T-helper 2 cell treated with Interferon-gamma antibody and Interleukin-4, amounts not matched to agents 5 μg/mL and 100 μg/mL, for 36 hours (primary cell): ENCODE measurements at places on chromosomes 3 and 15.

DNA sequence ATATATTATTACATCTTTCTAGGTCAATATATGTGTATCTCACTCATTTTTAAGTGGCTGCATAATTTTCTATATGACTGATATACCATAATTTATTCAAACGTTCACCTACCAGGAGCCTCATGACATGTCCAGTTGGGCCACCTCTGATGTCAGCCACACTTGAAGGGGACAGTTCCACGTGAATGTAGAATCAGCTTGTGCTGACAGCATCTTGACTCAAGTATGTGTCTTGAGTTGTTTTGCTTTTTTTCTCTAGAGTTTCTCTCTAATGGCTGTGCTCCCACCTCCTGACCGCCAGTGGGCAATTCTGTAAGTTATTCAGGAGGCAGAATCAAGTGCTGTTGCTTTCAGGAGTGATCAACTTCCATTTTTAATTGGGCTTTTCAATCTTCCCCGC, 237.9 kb downstream of the NFKBIZ start:
- DNase-seq = no peak

GRCh38 chr15:69400850-69401249, 13.3 kb upstream of the KIF23 start:
- DNase-seq = no peak

DNA sequence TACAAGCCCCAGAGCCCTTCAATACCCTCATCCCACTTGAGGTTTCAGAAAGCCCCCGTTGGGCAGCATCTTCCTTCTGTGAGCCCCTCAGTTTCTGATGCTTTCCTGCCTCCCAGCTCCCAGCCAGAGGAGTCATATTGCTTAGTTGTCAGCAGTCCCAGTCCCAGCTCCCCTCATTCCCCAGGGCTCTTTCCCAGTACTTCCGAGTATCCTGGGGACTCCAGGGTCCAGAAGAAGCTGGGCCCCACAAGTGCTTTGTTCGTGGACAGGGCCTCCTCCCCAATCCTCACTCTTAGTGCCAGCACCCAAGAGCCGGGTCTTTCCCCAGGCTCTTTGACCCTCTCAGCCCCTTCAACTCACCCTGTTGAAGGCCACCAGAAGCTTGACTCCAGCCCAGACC, 43.9 kb downstream of the CDAN1 start:
- DNase-seq = no peak

GRCh38 chr3:116035429-116035828, 409.9 kb downstream of the LSAMP start:
- no peak for DNase-seq

- no peak for DNase-seq
Observed at GRCh38 chr15:41966414-41966812, 5.9 kb downstream of the EHD4 start.

- no peak for DNase-seq
Observed at GRCh38 chr3:159664006-159664405, 324.6 kb upstream of the IL12A start.

- DNase-seq = no peak
Observed at GRCh38 chr3:4724051-4724629, 231.0 kb downstream of the ITPR1 start.

- no peak for DNase-seq
Observed at GRCh38 chr3:115341208-115341607, 194.1 kb upstream of the ZBTB20 start.

DNA sequence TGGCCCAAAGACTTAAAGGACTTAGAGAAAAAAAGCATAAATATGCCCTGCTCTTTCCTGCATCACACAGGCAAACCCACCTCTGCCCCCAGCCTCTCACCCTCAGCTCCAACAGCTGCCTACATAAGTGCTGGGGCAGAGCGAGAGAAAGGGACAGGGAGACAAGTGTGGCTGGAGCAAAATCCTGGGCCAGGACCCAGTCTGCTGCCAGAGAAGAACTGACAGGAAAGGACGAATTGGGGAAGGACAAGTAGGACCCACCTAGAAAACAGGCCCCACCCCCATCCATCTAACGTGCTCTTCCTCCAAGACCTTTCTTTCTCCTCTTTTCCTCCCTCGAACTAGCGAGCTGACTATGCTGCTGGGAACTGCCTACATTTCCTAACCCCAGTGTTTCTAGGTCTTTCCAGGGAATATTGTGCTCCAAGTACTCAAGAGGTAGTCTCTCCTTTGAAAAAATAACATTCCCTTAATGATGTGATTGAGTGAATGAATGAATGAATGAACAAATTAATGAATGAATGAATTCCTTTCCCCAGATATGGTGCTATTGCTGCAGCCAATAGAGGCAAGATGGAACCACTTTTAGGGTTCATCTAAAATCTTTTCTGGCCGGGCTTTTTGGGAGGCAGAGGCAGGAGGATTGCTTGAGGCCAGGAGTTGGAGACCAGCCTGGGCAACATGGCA, 18.4 kb downstream of the IGDCC4 start:
- no peak for DNase-seq

- DNase-seq = no peak
Observed at GRCh38 chr3:152071924-152072323, 196.8 kb upstream of the MBNL1 start.

DNA sequence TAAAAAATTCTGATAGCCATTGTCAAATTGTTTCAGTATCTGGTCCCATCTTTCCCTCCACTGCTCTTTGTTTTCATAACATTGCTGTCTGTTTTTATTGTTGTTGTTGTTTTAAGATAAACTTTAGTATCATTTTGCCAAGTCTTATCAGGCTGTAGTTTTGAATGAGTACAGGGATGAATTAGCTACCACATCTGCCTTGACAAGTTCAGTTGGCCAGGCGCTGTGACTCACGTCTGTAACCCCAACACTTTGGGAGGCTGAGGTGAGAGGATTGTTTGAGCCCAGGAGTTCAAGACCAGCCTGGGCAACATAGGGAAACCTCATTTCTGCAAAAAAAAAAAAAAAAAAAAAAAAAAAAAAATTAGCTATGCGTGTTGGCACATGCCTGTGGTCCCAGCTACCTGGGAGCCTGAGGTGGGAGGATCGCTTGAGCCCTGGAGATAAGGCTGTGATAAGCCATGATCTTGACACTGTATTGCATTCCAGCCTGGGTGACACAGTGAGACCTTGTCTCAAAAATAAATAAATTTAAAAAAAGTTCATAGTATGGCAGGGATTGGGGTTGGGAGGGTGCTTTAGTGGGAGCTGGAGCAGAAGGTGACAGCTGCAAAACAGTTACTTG, 8.3 kb upstream of the ANKDD1A start:
- no peak for DNase-seq

DNA sequence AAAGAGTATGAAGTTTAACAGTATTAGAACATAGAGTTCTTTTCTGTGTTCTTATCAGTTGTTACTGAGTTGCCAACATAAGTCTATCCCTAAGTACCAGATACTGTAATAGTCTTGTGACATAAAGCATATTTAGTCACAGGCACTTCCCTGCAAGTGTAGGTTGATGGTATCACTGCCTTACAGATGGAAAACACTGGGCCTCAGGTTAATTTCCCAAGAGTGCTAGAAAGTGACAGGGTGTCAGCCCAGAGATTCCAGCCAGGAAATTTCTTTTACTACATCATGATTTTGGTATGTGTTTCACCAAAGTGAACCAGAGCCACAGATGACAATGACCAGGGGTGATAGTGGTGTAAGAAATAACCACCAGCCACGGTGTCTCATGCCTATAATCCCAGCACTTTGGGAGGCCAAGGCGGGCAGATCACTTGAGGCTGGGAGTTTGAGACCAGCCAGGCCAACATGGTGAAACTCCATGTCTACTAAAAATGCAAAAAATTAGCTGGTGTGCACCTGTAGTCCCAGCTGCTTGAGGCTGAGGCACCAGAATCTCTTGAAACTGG, 3.2 kb downstream of the EIF1B start:
- no peak for DNase-seq

DNA sequence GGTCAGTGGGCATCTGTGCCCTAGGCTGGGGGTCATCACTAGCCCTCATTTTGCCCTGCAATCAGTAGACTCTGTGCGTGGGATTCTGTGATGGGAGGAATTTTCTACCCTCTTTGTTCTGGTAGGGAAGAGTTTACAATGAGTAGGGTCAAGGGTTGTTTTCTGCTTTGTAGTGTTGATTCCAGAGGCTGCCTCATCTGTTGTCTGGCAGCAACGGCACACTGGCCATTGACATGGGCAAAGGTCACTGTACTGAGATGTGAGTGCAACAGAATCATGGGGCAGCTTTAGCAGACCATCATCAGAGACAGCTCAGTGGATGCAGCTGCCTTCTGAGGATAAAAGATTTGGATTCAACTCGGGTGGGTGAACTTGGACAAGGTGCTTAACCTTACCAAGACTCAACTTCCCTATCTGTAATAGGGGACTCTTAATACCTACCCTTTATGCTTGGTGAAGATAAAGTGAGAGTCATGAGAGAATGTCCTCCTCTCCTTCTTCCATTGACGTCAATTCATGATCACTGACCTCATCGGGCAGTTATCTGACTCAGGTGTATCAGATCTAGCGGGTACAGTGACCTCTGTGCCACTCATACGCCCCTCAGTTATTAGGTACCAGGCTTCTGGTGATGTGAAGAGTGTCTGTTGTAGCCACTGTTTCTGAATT, 127.5 kb downstream of the RPLP1 start:
- no peak for DNase-seq

DNA sequence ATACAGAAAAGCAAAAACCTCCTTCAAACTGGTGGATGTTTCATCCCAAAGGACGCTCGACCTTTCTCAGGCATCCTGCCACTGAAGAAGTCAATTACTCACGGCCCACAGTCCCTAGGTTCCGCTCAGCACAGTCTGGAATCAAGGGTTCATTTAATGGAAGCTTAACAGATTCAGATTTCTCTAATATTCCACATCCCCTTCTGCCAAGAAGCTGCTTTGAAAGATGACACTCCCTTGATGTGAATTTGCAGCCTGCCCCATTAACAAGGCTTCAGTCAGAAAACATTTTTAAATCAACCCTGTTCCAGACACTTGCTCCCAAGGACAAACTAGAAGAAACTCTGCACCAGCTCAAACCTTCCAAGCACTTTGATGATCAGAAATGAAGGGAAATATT, 81.2 kb downstream of the LIPC start:
- DNase-seq = no peak

DNA sequence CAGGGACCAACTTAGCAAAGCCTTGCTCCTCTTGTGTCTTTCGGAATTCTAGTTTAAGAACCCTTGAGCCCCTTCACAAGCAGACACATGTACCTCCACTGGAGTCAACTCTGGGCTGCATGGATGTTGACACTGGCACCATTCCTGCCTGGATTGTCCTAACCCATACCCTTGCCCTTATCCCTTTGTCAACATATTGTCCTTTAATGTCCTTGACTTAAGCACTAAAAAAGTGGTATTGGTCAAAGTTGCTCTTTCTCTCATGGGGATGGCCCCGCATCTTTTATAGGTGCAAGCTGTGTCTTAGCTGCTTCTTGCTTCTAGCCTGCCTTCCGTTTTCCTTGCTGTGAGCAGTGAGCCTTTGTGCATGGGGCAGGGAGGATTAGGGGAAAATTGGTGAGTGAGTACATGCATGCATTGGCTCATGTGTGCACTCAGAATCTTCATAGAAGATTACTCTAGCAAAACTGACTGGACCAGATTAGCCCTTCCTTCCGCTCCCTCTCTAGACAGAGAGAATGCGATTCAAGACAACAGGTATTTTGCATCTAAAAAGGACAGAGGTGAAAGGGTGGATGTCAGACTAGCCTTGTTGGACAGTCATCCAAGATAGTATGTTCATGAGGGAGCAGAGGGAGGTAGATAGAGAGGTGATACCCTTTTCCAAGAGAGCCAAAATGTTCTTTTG, 42.4 kb downstream of the TGFBR2 start:
- DNase-seq = no peak

DNA sequence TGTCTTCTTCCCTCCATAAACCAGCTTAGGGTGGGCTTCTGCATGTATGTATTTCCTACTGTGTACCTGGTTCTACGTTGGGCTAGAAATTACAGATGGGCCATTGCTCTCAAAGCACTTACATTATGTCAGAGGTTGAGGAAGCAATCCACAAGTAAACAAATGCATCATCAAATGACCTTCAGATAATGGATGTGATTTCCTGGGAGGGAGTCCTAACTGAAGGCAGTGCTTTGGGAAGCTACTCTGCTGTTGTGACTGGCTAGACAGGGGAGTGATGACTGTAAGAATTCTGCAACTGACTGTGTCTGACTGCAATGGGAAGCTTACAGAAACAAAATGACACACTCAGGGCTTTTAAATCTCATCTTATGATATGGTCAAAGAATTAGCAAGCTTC, 71.0 kb upstream of the PRR23E start:
- DNase-seq = no peak

DNA sequence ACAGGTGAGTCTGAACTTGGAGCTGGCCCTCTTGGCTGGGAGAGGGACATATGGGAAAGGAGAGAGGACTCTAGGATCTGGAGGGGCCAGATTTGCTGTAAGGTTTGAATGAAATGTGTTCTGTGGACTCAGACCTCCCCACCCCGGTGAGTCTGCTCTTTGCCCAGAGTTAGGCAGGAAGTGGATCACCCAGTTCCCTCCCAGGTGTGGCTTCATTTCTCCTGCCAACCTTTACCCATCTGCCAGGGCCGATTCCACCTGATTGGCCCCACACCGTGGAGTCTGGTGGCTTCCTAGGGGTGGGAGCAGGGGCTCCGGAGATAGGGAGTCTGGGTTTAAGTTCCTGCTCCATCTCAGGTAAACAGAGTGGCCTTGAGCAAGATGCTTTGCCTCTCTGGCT, 25.5 kb downstream of the CD276 start:
- no peak for DNase-seq

- no peak for DNase-seq
Observed at GRCh38 chr3:194206320-194206719, 70.4 kb downstream of the HES1 start.

DNA sequence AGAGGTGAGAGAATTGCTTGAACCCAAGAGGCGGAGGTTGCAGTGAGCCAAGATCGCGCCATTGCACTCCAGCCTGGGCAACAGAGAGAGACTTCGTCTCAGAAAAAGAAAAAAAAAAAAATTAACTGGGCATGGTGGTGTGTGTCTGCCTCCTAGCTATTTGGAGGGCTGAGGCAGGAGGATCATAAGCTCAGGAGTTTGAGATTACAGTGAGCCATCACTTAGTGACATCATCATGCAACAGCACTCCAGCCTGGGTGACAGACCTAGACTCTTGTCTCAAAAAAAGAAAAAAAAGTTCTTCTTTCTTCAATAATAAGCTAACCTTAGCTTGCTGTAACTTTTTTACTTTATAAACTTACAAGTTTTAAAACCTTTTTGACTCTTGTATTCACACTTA, 99.8 kb downstream of the SLMAP start:
- no peak for DNase-seq

DNA sequence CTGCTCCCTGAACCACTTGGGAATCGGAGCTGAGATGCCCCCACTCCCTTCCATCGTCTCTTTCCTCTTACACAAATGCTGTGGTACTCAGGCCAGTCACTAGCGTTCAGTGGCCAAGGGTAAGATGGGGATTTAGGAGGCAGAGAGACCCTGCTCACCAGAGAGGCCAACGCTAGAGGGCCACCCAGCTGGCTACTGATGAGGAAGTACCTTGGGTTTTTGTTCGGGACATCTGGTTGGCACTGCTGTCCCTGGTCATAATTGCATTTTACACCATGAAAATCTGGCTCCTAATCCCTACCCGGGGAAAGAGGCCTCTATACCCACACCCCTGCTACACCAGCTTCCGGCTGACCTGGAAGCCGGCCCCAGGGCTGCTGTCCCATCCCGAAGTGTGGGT, 7.7 kb downstream of the MAP6D1 start:
- DNase-seq = no peak
